ENCODE measurements at places on chromosomes 13 and 19.

DNA sequence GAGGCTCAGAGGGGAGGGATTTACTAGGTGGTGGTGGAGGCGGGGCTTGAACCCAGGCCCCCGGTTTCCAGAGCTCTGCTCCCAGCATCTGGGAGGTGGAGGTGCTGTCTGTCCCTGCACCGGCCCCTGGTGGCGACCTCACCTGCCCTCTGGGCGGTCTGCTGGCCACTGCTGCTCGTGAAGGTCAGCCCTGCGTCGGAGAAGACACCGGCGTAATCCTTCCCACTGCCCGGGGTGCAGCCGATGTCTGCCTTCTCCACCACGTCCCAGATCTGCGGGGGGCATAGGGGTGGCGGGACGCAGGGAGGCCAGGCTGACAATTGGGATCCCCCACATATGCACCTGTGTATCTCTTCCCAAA is 12.8 kb downstream of the C3 start:
- no peak for DNase-seq

- DNase-seq: no peak
Measured at GRCh38 chr13:59501004-59501403, 662.7 kb downstream of the DIAPH3 start.

DNA sequence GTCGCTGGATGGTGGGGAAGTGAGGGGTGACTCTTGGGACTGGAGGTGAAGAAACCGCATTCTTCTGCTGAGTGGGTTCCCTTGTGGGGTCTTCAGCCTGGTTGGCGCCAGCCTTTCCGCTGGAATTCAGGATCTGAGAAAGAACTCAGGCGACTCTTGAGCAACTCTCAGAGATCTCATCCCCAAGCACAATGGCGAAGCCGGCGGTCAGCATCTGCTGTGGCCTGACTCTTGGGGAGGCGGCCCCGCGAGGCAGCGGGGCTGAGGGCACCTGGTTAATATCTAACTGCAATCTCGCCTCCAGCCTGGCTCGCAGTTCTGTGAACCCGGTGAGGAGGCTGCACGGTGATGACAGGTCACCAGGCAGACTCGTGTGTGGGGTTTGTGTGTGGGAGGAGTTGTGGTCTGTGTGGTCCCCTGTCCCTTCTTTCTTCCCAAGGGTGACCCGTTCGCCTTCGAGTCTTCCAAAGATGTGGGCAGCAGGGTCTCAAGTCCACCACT is 883 bp downstream of the ZNF441 start:
- DNase-seq: no peak

GRCh38 chr19:2543463-2544442 is 67.8 kb downstream of the GADD45B start:
- peak; percentile 91 for DNase-seq

- no peak for DNase-seq
Measured at GRCh38 chr13:113915012-113915763, 51.3 kb upstream of the GAS6 start.

- no peak for DNase-seq
Measured at GRCh38 chr13:29573190-29573589, 22.3 kb downstream of the SLC7A1 start.

DNA sequence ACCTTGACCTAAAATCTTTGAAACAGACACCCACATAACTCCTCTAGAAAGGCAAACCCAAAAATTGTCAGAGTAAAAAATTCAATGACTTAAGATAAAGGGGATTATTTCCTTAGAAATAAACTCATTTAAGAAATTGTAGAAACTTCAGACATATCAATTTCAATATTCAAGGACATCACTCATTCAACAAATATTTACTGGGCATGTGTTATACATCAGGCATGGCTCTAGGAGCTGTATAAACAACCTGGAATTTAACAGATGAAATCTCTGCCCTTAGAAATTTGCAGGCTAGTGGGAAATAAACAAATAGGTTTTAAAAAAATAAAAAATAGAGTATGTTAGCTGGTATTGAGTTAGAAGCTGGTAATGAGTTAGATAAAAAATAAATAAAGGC is 84.0 kb upstream of the LSM14A start:
- no peak for DNase-seq

- no peak for DNase-seq
Measured at GRCh38 chr13:27504868-27505194, 54.5 kb upstream of the MTIF3 start.

DNA sequence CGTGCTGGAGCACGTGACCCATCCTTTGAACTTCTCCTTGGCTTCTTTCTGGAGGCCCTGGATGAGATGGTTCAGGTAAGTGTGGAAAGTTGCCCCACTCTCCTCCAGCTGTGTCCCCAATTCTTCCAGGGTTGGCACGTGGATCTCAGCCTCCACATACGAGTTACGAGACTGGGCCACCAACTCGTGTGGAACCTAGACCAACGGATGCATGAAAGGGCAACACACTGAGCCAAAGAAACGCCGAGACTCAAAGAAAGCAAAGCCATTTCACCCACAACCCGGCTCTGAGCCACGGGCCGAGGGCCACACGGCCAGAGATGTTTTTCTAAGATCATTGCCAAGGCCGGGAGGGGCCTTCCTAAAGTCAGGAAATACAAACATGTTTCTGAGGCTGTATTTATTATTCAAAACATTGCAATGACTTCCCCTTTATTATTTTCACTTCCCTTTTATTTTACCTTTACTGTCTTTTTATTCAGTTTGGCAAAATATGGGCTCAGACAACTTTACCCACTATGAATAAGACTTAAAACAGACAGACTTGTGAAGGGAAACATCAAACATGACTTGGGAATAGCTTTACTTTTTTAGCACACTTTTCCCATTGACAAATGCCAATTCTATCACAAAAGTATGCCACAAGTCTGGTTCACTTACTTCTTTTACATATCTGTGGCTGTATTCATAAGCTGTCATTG is 94.6 kb downstream of the KL start:
- no peak for DNase-seq

DNA sequence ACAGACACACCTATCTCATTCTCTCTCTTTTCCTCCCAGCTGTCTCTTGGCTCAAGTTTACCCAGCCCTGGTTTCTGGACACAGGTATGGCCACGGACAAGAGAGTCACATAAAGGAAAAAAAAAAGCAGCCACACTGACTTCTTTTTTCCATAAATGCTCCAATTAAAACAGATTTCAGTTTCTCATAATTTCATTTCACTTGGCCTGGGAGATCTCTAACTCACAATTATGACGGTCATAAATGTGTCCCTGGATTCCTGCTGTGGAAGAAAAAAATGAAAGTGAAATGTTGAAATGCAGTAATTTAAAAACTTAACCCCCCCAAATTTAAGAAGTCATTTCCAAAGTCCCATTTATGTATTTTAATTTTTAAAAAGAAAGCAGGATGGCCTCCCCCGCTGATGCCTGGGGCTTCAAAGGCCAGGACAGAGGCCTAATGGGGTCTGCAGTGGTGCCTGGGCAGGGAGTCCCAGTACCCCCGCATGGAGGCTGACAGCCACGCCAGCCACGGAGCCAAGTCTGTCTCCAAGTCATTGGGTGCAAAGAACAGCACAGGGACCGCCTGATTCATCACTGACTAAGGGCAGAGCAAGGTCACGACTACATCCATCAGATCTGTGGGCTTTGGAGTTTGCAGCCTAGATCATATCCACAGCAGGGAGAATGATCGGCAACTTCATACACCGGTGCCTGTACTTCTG is 79.7 kb downstream of the TSHZ3 start:
- DNase-seq: no peak

GRCh38 chr19:58385891-58386575 is 1.0 kb upstream of the RPS5 start:
- DNase-seq: no peak

- no peak for DNase-seq
Measured at GRCh38 chr13:27117952-27118351, 53.7 kb downstream of the USP12 start.

DNA sequence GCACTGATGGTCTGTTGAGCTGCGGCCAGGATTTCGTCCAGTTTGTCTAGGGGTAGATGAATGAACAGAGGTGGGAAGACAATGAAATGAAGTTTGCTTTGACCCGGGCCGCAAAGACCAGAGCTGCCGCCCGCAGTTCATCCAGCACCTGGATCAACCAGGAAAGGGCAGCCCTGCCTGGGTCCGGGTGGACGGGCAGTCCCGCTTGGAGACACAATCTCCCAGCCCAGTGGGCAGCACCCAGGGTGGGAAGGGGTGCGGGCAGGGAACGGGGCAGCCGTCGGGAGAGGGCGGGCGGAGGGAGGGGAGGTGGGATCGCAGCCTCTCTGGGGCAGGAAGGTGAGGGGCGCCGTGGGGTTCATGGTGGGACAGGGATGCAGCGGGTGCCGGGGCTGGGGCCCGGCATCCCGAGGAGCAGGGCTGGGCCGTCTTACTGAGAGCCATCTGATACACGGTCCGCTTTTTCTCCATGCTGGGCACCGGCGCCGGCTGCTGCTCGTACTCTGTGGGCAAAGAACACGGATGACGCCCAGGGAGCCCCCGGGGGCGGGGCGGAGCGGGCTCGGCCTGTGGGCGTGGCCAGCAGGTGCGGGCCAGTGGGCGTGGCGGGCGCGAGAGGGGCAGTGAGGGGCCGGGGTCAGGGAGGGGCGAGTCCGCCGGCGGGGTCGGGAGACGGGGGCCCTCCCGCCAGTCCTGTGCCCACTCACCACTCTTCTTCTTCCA is 33.1 kb downstream of the SHANK1 start:
- no peak for DNase-seq

DNA sequence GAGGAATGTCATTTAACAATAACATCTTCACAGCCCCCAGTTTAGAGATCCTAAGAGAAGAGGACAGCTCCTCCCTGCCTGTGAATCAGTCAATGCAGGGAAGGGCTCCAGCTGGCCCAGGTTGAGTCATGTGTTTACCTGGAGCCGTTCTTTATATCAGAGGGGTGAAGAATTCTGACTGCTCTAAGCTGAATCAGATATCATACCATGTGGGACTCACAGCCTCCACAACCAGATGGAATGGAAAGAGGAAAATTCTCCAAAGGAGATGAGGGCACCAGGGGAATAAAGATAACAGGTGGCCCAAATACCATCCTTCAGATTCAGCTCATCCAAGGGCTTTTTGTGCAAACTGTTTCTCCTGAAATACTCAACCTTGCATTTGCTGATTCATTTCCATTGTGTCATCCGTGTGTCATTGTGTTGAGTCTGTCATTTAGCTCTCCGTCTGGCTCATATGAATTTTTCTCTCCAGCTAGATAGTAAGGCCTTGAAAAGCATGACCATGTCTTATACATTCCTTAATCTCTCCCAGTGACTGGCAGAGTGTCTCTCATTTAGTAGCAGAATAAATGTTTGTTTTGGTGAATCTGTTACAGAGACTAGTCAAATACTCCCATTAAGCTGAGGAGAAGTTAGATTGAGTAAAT is 217.9 kb downstream of the RFC3 start:
- DNase-seq: no peak

DNA sequence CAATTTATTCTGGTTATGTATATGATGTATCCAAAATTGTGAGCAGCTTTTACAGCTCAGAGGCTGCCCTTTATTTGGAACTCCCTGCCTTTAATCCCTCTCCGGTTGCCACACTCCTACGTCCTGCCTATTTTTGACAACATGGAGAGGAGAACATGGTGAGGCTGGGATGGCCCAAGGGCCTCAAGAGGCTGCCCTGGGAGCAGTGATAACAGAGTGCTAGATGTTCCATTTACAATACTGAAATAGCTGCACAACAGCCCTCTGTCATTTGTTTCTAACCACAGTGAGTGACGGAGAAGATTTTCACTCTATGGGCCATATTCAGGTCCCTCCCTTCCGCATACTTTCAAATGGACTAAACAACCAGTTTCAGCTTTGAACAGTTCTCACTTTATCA is 33.4 kb downstream of the STARD13 start:
- DNase-seq: no peak

- DNase-seq: no peak
Measured at GRCh38 chr13:47723898-47724297, 277.2 kb downstream of the SUCLA2 start.

DNA sequence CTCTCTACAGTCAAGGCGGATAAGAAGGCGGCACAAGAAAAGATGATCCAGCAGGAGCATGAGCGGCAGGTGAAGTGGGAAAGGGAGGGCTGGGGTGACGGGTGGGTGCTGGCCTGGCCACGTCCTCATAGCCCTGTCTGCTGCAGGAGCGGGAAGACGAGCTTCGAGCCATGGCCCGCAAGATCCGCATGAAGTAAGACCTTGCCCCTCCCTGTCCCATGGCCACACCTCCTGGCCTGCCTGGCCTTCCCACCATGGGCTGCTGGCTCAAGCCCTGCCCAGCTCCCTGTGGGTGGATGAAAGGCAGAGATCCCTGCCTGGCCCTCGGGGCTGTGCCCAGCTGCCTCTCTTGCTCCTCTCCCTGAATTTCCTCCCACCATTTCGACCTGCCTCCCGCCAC is 7.2 kb downstream of the ZNF296 start:
- DNase-seq: no peak

- no peak for DNase-seq
Measured at GRCh38 chr13:69198706-69199105, 908.9 kb upstream of the ATXN8OS start.

DNA sequence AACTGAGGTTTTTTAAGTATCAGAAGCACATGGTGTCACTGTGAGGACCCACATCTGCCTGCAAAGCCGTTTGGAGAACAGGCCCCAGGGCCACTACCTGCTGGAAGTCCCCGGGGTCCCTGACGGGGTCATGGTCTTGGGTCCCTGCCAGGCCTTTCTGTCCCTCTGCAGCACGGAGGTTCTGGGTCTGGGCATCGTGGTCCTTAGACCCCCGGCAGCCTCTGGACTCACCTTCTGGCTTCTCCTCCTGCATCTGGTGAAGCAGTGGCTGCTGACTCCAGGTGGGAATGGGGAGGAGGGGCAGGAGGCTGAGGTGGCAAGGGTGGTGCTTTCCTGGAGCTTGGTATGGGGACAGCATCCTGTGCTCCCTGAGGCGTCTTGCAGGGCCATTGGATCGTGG is 198.6 kb downstream of the TEX29 start:
- no peak for DNase-seq

GRCh38 chr13:44373601-44374347 is at the start of gene SERP2:
SERP2 (plus strand) TSS chr13:44373824; CDS start chr13:44374026, 202 bp downstream.
- no peak for DNase-seq

GRCh38 chr19:7602240-7602934 is 6.7 kb downstream of the CAMSAP3 start:
- no peak for DNase-seq

DNA sequence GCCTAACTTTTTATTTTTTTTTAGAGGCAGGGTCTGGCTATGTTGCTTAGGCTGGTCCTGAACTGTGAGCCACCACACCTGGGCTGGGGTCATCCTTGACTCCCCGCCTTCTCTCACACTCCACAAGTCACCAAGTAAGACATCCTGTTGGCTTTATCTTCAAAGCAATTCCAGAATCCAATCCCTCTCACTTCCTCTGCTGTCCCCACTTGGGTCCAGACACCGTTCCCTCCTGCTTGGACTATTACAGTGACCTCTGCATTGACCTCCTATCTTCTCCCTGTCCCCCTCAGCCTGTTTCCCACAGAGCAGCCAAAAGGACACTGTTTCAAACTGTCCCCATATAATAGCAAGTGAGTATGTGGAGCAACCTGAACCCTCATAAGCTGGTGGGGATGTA is 4.7 kb upstream of the GNG8 start:
- no peak for DNase-seq

- DNase-seq: no peak
Measured at GRCh38 chr19:29326849-29327840, 114.2 kb upstream of the UQCRFS1 start.

- DNase-seq: no peak
Measured at GRCh38 chr13:113036401-113036800, 67.4 kb downstream of the MCF2L start.

All from non-pigmented ciliary epithelial cell (primary cell).